Kidney (tissue), 22 donors: ENCODE measurements at places on chromosomes 7 and 10.

DNA sequence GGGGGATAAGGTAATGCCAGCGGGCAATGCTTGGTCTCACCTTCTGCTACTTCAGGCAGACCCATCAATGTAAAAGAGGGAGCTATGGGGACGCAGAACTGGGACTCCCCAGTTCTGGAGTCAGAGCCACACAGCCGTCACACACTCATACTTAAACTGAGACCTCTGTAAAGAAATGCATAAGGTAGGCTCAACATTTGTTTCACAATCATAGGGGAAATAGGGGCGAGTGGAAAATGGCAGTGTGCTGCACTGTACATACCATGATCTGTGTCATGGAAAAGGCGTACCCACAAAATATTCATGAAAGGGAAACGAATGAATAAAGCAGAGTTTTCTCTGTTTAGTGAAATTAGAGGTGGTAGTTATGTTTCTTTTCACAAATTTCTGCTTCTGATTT lies 318.0 kb upstream of the NPVF start:
- DNase-seq: no peak

GRCh38 chr10:69912589-69912988 lies 110.9 kb downstream of the COL13A1 start:
- DNase-seq: no peak

DNA sequence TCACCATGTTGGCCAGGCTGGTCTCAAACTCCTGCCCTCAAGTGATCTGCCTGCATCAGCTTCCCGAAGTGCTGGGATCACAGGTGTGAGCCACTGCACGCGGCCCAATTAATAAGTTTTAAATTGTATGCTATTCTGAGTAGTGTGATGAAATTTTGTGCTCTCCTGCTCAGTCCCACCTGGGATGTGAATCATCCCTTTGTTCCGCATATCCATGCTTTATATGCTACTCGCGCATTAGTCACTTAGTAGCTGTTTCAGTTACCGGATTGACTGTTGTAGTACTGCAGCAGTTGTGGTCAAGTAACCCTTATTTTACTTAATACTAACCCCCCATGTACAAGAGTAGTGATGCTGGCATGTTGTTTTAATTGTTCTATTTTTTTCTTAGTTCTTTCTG lies 47.3 kb upstream of the OIT3 start:
- DNase-seq: no peak

DNA sequence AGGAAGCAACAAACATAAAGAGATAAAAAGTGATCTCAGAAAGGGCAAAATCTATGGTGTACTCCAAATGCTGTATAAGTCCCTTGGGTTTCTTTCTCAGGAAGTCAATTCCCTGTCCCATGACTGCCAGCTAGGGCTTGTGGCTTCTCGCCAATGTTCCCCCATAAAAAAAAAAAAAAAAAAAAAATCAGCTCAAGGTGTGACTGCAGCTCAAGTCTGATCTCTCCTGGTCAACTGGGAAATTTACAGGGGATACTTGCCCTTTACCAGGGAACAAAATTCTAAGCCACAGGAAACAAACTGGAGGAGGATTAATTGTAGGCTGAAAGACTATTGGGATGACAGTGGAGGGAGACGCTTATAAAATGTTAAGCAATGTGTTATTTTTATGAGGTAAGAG lies 76.0 kb downstream of the PCGF5 start:
- DNase-seq: no peak

DNA sequence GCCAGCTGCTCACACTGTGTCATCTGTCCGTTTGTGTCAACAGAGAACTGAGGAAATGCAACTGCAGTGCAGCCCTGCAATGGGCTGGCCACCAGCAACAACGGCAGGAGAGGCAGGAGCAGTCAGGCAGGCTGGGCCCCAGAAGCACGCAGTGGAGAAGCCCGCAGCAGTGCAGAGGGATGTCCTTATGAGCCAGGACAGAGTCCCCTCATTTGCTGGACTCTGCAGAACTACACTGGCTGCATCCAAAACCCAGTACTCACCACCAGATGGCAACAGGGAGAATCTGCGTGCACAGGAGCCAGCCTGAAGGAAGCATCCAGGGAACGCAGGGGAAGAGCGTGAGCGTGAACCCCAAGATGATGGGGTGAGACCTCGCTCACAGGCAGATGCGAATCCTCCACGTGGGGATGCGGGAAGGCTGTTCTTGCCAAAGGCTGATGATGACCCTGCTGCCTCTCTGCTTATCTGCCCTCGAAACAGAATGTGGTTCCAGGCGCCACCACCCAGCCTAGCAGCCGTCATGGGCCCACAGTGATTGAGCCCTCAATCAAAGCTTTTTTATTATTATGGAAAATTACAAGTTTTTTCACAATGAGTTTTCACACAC lies 232.1 kb downstream of the PTPRN2 start:
- DNase-seq: peak; percentile 11

DNA sequence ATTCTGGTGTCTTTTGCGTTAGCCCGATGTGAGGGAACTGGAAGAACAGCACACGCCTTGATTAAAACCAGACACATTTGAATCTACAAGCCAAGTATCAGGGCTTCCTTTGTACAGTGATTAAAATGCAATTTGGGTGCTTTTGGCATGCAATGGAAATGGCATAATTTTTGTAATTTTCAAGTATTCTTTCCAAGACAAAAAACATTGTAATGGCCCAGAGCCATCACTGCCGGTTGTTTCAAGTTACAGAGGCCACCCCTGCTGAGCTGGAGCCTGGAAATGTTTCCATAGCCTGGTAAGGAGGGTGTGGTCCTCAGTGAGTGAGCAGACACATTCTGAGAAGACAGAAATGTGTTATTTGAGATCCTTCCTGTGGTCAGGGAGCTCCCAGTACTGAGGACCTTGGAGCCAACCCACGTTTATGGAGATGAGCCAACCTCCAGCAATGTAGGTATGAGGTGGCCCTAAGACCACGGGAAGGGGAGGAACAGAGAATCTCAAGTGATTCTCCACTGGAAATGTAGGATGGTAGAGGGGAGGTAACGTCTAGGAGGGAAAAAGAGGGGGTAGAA lies 20.9 kb downstream of the TEX36 start:
- DNase-seq: no peak

DNA sequence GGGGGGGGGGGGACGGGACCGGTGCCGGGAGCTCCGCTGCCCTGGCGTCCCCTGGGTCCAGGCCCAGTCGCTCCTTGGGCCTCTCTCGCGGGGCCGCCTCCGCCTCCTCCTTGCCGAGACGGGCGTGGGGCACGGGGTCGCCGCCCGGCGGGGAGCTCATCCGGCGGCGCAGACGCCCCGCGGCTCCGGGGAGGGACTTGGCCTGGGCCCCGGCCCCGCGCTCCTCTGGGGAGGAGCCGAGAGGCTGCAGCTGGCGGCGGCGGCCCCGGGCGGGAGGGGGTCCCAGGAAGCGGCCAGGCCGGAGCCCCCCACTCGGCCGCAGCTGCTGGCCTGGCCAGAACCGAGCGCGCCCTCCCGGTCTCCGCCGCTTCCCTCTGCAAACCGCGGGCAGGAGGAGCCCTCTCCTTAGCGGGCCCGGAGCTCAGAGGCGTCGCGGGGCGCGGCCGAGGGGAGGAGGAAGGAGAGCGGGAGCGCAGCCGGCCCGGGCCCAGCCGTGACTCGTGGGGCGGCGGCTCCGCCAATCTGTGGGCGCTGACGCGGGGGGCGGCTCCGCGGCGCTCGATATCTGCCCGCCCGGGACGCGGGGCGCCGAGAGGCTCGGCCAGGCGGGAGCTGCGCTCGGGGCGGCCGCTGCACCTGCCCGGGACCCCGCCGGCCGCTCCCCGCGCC lies at the start of gene FAM20C:
Gene FAM20C (plus strand): TSS at position 591 of the 669 bp plus-strand sequence. CDS start 629 bp downstream, outside the sequence.
- DNase-seq: peak; percentile 95

- DNase-seq: no peak
Observed at GRCh38 chr7:36651404-36651803, 72.9 kb downstream of the AOAH start.

GRCh38 chr7:38660427-38661099 lies 29.4 kb upstream of the AMPH start:
- no peak for DNase-seq

GRCh38 chr10:124116771-124117510 lies 23.5 kb upstream of the CHST15 start:
- DNase-seq: no peak

DNA sequence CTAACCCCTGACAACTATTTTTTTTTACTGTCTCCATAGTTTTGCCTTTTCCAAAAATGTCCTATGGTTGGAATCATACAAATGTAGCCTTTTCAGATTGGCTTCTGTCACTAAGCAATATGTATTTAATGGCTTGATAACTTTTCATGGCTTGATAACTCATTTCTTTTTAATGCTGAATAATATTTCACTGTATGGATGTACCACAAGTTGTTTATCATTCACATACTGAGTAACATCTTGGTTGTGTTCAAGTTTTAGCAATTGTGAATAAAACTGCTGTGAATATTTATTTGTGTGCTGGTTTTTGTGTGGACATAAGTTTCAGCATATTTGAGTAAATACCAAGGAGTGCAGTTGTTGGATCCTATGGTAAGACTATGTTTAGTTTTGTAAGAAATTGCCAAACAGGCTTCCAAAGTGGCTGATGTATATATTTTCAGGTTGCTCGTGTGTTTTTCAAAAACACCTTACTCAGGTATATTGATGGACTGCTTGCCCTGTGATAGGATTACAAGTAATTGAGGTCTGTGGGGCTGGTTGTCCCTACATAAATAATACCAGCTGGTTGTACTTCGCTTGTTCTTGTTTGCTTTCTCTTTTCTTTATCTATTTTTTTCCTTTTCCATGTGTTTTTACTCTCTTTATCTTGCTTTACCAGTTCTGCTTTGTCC lies 23.0 kb downstream of the NRF1 start:
- DNase-seq: no peak

- no peak for DNase-seq
Observed at GRCh38 chr10:122464250-122464510, 2.8 kb downstream of the HTRA1 start.

DNA sequence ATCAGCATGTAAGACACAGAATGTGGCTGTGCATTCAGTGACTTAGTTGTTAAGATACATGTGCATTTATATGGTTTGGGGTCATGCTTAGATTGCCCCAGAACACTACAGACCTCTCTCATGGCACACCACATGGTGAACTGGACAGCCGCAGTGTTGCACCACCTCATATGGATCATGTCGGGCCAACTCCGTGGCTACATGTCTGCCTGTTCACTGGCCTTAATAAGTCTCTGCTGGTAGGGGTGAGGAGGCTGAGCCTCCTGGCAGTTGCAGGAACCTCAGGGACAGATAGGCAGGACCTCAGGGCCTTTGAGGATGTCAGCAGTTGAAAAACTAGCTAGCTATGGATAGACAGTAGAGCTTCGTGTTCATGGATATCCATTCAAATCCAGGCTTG lies 751.0 kb downstream of the GRID1 start:
- DNase-seq: no peak

- DNase-seq: no peak
Observed at GRCh38 chr7:43768201-43768886, 9.9 kb downstream of the BLVRA start.

- no peak for DNase-seq
Observed at GRCh38 chr7:94609561-94609960, 46.4 kb downstream of the SGCE start.
